ENCODE measurements at places on chromosomes 1 and 21. TPM values are rescaled to one million over a fixed set of nuclear protein-coding genes. Genes with fewer than 3 reads are reported as not detected.

The ADAMTSL4 gene
- 14.4 TPM for total RNA-seq

The SLFNL1 gene
- total RNA-seq: under 0.01 TPM

The EDN2 gene
- 2.8 TPM for total RNA-seq

The KRTAP12-1 gene
- not detected for total RNA-seq

The RNASEL gene
- 6.1 TPM for total RNA-seq

The PLPPR5 gene
- total RNA-seq: not detected

The CERS2 gene
- 53.4 TPM for total RNA-seq

The SELL gene
- not detected for total RNA-seq

The FAM43B gene
- not detected for total RNA-seq

The CASQ1 gene
- not detected for total RNA-seq

The TMEM200B gene
- total RNA-seq: 0.63 TPM

The GFI1 gene
- total RNA-seq: not detected

The ASCL5 gene
- total RNA-seq: not detected

The DNAJB4 gene
- 11.5 TPM for total RNA-seq

The CMPK1 gene
- 76.2 TPM for total RNA-seq

The HHAT gene
- total RNA-seq: 3.3 TPM

The THEM5 gene
- total RNA-seq: 0.99 TPM

The C1orf53 gene
- 10.2 TPM for total RNA-seq

The FALEC gene
- not detected for total RNA-seq

The ALPL gene
- not detected for total RNA-seq

The MRPL37 gene
- 121 TPM for total RNA-seq

The RPL22 gene
- total RNA-seq: 226 TPM

The GLRX2 gene
- 22.4 TPM for total RNA-seq

The HOOK1 gene
- 7.1 TPM for total RNA-seq

The RBM11 gene
- 0.35 TPM for total RNA-seq

The HSD3B1 gene
- total RNA-seq: not detected

The MSH4 gene
- total RNA-seq: not detected

The RXFP4 gene
- not detected for total RNA-seq

The TNFRSF4 gene
- not detected for total RNA-seq

The ALX3 gene
- total RNA-seq: not detected

The FAM163A gene
- total RNA-seq: not detected

The IL19 gene
- not detected for total RNA-seq

The LHX8 gene
- total RNA-seq: not detected

The ARTN gene
- total RNA-seq: 43.2 TPM

The CDC7 gene
- total RNA-seq: 9.0 TPM

The RNF186 gene
- total RNA-seq: not detected

The OR6N1 gene
- not detected for total RNA-seq

The LEMD1 gene
- total RNA-seq: not detected

The PSRC1 gene
- total RNA-seq: 27.4 TPM

The LTN1 gene
- 14.9 TPM for total RNA-seq

The CLIC6 gene
- 0.07 TPM for total RNA-seq

The HAO2 gene
- not detected for total RNA-seq

The BOLA1 gene
- 29.4 TPM for total RNA-seq

The ACOT11 gene
- total RNA-seq: 8.2 TPM

The SPRR2B gene
- not detected for total RNA-seq

The ELAPOR1 gene
- total RNA-seq: 0.23 TPM

The MTF1 gene
- 2.5 TPM for total RNA-seq

The CR1 gene
- not detected for total RNA-seq

The LRRC3 gene
- total RNA-seq: 0.60 TPM

The NUAK2 gene
- total RNA-seq: 18.8 TPM

The CFHR5 gene
- not detected for total RNA-seq

The MAN1C1 gene
- 0.65 TPM for total RNA-seq

The ZFP69B gene
- total RNA-seq: 2.6 TPM

The TIAM1 gene
- total RNA-seq: 19.3 TPM
